ENCODE measurements at places on chromosomes 7 and 10.

GRCh38 chr10:121648493-121648892, 50.2 kb upstream of the FGFR2 start:
- DNase-seq = no peak

- DNase-seq = no peak
Observed at GRCh38 chr7:49631071-49631815, 142.2 kb upstream of the VWC2 start.

- no peak for DNase-seq
Observed at GRCh38 chr7:114630201-114630990, 215.8 kb downstream of the FOXP2 start.

DNA sequence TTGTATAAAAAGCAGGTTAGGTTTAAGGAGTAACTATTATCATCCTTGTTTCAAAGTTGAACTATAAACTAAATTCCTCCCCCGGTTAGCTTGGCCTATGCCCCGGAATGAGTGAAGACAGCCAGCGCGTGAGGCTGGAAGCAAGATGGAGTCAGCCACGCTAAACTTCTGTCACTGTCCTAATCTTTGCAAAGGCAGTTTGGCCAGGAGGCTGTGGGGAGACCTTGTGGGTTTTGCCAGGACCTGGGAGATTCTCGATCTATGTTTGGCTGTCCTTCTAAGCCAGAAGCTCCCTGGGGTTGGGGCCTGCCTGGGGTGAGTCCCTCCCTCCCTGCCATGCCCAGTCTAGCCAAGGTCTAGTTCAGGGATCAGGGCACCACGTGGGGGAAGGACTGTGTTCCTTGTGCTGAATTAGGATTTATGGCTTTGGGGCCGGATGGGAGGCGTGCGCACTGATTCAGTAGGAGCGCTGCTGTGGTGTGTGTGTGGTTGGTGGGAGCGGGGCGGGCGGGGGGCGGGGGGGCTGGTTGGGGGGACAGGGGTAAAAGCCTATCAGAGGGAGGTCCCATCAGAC, 871 bp upstream of the GTF2IRD1 start:
- DNase-seq = no peak

DNA sequence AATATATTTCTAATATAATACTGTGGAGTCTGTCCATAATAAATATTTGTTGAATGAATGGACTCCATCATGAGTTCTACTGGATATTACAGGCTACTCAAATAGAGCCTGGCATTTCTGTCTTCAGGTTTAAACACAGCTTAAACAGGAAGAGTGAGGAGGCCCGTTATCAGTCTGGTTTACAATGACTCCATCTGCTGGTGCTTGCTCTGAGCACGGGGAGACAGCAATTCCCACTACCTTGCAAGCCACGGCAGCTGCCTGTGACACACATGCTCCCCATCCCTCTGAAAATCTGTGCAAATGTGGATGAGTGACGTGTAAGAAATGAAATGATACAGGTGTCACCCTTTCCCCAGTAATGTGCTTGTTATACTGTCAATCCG, 293.5 kb upstream of the IMMP2L start:
- DNase-seq = no peak

DNA sequence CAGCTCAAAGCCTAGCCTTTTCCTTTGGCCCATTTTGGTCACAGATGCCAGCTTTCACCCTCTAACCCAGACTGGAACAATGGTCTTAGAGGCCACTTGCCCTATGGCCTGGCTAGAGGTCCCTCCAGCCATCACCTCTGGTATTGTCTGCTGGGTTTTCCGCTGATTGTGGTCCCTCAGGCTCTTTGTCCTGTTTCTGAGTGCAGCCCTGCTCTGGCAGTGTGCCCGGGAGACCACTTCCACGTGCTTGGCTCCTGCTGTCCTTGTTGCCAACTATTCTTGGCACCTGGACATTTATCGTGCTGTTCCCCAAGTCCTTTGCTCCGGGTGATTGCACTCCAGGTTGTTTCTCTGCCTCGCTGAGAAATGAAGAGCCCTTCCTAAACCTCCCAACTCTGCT, 53.3 kb upstream of the FAM180A start:
- no peak for DNase-seq

Measured in GDM1 (cell line).